ENCODE measurements at places on chromosomes 7 and 10.

DNA sequence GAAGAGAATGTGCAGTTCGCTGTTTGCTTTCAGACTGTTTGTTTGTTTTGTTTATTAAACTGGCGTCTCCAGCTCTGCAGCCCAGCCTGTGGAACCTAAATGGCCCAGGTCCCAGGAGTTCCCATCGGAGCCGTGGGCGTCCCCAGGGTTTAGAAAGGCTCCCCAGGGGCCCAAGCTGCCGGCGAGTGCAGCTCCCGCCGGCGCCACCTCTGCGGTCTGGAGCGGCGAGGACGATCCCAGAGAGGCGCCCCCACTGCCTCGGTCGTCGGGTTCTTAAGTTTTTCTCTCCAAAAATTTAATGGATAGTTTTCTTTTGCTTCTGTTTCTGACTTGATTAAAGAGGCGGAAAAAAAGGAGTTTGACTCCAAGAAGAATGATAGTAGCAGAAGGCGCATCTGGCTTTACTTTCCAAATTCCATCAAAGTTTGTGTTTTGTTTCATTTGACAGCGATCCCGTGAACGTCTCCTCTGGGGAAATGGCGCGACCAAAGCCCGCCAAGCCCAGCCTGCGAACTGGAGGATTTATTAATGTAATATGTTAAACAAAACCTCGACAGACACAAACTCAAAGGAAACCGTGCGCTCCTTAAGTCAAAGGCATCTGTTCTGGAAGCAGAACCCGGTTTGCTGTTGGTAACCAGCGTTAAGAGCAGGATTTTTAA, 718 bp upstream of the FZD1 start:
- no peak for DNase-seq

DNA sequence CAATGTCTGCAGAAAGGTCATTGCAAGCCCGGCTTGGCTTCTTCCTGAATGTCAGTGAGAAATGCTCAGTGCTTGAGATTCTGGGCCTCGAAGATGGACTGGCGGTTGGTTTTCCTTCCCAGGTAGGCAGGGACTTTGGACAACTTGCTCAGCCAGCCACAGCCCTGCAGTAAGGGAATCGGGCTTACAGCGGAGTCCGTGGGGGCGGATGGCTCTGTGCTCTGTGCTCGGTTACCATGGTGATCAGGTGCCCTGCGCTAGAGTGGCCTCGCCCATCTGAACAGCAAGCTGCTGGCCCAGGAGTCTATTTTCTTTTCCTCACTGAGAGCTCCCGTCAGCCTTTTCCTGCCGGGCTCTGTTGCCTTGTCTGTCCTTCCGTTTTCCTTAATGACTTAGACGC, 77.8 kb upstream of the SH2B2 start:
- no peak for DNase-seq

- DNase-seq, result no peak
Measured at GRCh38 chr10:71939304-71939703, 24.9 kb upstream of the CHST3 start.

GRCh38 chr7:50718311-50718710, 64.4 kb downstream of the GRB10 start:
- DNase-seq, result no peak

DNA sequence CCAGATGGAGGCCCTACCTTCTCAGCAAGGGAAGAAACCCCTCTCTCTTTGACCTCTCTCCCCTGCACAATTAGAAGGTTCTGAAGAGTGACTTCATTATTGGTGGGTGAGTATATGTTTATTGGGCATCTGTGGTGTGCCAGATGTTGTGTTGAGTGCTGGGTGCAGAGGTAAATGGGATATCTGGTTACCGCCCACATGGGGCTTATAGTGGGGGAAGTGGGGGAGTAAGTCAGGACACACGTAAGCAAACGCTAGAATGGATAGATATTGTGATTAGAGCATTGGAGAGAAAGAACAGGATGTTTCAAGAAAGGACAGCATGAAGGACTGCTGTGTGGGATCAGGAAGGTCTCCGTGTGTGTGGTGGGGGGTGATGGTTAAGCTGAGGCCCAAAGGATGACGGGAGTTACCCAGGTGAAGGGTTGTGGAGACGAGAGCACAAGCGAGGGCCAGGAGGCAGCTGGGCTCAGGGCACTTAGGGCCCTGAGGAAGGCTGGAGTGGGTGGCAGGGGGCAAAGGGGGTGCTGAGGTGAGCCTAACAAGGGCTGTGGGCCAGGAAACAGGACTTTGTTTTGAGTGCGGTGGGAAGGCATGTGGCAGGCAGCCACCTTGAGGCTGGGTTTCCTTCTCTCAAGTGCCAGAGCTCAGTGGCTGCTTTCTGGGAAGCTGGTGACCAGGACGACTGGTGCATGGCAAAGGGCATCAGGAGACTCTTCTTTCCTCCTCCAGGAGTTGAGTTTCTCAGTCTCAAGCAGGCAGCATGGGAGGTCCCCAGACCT, 299.9 kb downstream of the RPS24 start:
- DNase-seq, result no peak

GRCh38 chr7:119572132-119572531, 700.8 kb upstream of the KCND2 start:
- no peak for DNase-seq

GRCh38 chr10:132176623-132177500, 9.9 kb upstream of the DPYSL4 start:
- no peak for DNase-seq

DNA sequence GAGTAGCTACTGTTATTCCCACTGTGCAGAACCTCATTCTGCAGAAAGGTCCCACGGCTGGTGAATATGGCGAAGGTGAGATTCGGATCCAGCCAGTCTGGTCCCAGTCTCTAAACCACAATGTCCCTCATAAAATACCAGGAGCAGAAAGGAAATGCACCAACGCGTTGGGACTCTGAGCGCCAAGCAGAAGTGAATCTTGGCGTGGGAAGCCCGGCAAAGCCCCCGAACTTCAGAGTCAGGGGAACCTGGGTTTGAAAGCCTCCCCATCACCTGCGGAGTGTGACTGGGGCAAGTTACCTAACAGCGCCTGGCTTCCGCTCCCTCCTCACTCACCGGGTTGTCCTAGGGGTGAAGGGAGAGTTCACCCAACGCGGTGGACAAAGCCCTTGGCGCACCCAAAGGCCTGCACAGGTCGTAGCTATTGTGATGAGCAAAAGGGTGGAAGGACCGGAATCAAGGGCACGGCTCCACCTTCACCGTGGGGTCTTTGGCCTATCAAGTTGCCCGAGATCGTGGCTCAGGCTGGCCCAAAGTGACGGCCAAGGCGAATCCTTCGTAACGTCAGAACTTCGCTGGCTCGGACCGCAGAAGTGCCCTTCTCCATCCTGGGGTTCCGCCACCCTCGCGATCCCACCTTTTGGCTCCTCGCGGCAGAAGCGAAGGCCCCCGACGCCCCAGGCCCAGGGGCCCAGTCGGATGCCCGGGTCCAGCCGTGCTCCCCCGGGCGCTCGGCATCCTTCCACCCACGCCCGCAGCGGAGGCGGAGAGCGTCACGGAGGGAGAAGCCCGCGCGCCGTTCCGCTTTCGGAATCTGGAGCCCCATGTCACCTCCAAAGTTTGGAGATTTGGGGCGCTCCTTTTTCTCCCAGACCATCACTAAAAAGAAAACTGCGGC, 811 bp downstream of the RGS10 start:
- DNase-seq, result peak; percentile 75

Measured in CD4-positive, alpha-beta T cell (primary cell).